ENCODE measurements at places on chromosomes 13 and 19.

GRCh38 chr19:11200931-11201330 is 3.6 kb upstream of the KANK2 start:
- DNase-seq, result no peak

DNA sequence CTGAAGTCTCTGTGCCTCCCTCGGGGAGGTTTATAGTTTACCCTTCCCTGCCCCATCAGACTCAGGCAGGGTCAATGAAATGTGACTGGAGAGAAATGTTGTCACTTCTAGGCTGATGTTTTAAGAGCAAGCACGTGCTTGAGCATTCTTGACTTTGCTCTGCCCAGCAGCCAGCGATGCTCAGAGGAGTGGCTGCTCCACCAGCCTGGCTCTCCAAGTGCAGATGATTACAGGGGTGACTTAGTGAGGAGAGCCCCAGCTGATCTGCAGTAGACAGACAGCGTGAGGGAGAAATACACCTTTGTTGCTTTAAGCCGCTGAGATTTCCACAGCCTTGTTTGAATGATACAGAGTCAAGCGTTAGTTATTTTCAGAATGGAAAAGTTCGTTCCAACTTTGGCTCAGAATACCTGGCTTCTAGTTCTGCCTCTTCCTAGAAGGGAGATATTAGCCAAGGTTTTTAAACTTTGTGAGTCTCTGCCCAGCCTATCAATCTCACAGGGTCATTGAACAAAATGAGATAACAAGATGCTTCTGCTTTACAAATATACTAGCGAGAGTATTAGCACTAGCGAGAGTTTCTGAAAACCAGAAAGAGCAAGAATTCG is 143.6 kb downstream of the OXGR1 start:
- no peak for DNase-seq

DNA sequence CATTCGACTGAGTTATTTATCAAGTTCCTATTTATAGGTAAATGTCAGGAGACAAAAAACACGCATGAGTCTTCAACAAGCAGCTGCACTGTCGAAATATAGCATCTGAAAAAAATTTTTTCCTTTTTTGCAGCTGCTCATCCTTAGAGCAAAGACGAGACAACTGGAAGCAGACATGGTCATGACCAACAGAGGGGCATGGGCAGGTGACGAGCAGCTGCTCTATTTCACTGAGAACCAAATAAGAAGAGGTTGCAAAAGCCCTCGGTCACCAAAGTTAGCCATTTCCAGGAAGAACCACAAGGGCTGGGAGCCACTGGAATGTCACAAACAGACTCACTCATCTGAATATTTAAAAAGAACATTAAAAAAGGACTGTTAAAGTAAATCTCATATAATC is 22.2 kb downstream of the SOHLH2 start:
- DNase-seq, result no peak

- DNase-seq, result no peak
Measured at GRCh38 chr19:48962849-48963165, 2.3 kb upstream of the FTL start.

GRCh38 chr13:60352644-60353043 is 44.4 kb upstream of the TDRD3 start:
- no peak for DNase-seq

DNA sequence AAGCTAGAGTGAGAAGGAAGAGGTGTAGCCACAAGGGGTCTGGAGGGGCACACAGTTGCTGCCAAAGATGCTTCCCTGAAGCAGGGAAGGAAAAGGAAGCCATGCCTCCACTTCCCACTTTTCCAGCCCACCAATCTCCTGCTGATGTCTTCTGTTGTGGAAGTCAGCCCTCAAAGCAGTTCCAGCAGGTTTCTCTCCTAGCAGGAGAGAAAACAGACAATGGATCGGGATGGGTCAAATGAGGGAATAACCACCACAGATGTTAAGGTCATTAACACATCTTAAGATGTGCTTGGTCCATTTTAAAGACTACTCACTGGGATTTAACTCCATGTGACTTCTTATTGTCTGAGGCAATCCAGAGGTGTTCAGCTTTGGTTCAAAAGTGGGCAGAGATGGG is 284.1 kb upstream of the SOX21 start:
- DNase-seq, result no peak

Data from CD4-positive, alpha-beta T cell treated with Interferon alpha-2 for 1 hour (primary cell).